ENCODE measurements at places on chromosomes 1 and 21.

DNA sequence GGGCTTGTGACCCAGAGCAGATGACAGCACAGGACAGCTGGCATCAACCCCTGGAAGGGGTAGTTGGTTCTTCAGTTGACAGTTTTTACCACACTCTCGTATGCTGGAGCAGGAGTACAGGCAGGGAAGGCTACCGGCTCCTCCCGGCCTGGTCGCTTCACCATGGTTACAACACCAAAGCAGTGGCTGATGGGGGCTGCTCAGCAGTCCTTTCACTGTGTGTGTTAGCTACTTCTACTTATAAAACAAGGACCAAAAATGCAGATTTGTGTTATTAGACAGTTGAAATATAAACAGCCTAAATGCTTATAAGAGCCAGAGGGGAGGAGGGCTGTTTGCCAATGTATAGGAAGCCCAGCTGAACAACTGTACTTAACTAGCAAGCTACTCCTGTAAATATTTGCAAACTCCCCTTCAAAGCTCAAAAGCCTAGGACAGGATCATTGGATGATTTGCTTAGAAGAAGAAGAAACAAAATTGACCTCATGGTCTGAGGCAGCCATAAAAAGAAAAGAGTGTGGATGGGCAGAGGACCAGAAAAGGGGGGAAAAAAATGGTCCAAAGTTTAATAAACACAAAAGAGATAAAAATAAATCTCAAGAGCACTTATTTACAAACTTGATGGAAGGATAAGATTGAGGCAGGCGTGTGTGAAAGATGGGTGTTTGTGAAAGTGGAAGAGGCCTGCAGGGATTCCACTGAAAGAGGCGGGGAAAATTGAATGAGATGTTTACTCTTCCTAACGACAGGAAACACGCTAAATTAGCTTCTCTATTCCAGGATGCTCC, 57.1 kb downstream of the TGFB2 start:
- DNase-seq: no peak

DNA sequence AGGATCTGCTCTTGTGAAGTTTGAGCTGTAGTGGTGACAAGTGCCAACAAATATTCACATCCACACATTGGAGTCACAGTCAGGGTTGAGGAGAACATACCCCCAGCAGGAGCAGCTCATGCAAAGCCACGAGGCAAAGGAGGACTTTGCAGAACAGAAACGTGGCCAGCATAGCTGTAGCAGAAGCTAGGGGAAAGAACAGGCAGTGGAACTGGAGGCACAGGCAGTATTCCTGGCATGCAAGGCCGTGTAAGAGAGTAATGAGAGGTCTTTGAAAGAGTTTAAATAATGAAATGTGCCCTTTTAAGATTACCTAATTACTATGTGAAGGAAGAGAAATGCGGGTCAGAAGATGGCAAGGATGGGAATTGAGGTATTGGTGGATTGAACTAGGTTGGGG, 40.9 kb upstream of the IKBKE start:
- no peak for DNase-seq

GRCh38 chr1:43856188-43856587, 77.4 kb upstream of the ARTN start:
- no peak for DNase-seq

DNA sequence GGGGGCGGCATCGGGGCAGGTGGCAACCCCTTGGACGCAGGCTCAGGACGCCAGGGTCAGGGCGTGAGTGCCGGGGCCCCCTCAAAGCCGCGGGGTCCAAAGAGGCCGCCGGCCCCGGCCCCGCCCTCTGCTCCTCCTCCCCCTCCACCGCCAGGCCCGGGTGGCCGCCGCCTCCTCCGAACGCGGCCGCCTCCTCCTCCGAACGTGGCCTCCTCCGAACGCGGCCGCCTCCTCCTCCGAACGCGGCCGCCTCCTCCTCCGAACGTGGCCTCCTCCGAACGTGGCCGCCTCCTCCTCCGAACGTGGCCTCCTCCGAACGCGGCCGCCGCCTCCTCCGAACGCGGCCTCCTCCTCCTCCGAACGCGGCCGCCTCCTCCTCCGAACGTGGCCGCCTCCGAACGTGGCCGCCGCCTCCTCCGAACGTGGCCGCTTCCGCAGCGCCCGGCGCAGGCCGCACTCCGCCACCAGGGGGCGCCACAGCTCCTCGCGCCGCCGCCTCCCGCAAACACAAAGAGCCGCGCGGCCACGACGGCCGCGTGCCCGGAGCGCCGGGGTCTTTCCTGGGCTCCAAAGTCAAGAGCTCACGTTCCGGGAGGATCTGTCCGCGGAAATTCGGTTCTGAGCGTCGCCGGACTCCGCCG, 19.3 kb upstream of the SAMD11 start:
- DNase-seq: peak; percentile 91

GRCh38 chr1:156371553-156372264, 2.7 kb downstream of the RHBG start:
- DNase-seq: no peak

GRCh38 chr1:31505911-31506497, 70.3 kb upstream of the TINAGL1 start:
- DNase-seq: no peak

DNA sequence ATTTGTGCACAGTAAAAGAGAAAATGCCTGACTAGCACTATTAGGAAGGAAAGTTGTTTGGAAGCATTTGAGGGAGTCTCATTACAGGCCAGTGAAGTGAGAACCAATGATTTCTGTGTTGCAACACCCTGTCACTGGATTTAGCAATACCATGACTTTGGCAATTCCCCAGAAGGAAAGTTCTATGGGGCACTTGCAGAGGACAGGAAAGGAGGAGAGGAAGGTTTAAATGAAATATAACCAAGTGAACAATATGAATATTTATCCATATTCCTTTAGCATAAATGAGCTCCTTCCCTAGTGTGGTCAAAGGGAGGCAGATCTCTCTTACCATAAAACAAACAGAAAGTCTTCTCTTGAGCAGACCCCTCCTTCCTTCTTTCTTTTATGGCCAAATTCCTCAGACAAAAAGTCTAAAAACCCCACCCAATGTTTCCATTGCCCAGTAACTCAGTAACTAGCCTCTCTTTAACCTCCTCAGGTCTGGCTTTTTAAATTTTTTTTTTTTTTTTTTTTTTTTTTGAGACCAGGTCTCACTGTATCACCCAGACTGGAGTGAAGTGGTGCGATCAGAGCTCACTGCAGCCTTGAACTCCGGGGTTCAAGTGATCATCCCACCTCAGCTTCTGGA, 5.5 kb downstream of the TLR5 start:
- no peak for DNase-seq

DNA sequence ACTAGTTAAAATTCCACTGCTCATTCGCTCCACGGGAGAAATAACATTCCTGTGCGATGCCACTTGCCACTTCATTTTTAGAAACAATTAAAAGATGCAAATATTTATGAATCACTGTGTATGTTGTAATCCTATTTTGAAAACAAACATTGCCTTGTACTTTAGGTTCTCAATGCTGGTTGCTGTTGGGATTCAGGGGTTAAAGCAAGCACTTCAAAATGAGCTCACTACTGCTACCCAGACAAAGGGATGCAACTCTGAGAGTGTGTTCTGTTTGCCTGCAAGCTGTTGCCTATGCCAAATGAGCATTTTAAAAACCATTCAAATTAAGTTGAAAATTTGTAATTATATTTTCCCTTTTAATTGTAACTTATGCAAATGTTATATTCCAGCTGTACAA, 87.5 kb downstream of the RWDD3 start:
- DNase-seq: no peak

GRCh38 chr1:47438165-47439016, 547 bp downstream of the FOXD2 start:
- DNase-seq: peak; percentile 64

- DNase-seq: no peak
Observed at GRCh38 chr1:204435381-204435831, 23.8 kb upstream of the PPP1R15B start.

- no peak for DNase-seq
Observed at GRCh38 chr1:218347723-218348627, 2.8 kb downstream of the TGFB2 start.

Measured in activated T-cell treated with anti-CD3 and anti-CD28 coated beads, Interleukin-2, amount 50 U/mL, for 1 hour (primary cell).